ENCODE measurements at places on chromosomes 11 and 22. TPM values are rescaled to one million over a fixed set of nuclear protein-coding genes. Genes with fewer than 3 reads are reported as not detected.

Gene CDC42EP1
- 30.8 TPM for polyA plus RNA-seq

- no peak for DNase-seq
Observed at GRCh38 chr22:17349172-17349571, 20.1 kb upstream of the CECR2 start.

Gene OR51L1
- 0.04 TPM for polyA plus RNA-seq

- no peak for DNase-seq
Observed at GRCh38 chr11:9643751-9644150, 20.1 kb upstream of the SWAP70 start.
